ENCODE measurements at places on chromosomes 16 and 17.

- no peak for DNase-seq
Measured at GRCh38 chr17:29627951-29628350, 5.2 kb upstream of the CORO6 start.

- peak; percentile 26 for DNase-seq
Measured at GRCh38 chr16:65538976-65539375, 417.1 kb upstream of the CDH11 start.

DNA sequence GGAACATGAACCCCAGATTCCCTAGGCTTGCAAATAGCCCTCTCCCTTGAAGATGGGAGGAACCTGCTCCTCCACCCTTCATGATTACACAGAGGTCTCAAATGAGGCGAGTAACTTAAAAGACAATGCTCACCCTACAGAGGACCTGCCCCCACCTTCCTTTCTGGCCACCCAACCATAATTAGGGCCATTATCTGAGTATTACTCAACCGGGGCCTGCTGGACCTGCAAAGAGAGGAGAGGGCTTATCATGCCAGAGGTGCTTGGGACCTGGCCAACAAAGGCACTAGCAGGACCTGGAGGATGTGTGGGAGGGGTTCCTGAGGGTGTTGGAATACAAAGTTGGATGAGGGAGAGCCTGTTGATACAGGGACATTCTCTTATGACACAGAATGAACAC lies 42.4 kb downstream of the RNF157 start:
- DNase-seq = no peak

- DNase-seq = no peak
Measured at GRCh38 chr16:49599281-49599680, 225.7 kb downstream of the C16orf78 start.

GRCh38 chr17:20105539-20106280 lies 96.6 kb downstream of the SPECC1 start:
- no peak for DNase-seq

GRCh38 chr16:1073566-1074378 lies 1.2 kb downstream of the SSTR5 start:
- no peak for DNase-seq

DNA sequence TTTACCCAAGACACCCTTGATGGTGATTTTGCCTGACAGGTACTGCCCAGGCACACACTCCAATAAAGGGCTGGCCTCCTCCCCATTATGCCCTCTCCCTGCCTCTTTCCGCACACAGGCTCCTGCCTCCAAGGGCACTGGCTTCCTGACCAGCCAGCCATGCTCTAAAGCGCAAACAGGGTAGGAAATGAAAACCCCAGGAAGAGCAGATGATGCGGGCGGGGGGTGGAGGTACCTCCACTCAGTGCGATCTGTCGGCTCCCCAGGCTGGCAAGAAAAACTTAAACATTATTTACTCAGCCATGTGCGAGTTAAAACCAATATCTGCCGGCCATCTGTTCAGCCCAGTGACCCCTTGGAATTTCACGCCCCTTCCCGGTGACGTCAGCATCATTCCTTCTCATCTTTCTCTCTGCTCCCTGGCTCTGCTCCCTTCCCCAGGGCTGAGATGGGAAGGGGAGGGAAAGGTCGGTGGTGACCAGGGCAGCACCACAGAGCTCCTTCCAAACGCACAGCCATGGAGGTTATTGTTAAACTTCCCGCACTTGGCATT lies 262.5 kb downstream of the CBLN1 start:
- no peak for DNase-seq
